ENCODE measurements at places on chromosomes 5 and 9.

DNA sequence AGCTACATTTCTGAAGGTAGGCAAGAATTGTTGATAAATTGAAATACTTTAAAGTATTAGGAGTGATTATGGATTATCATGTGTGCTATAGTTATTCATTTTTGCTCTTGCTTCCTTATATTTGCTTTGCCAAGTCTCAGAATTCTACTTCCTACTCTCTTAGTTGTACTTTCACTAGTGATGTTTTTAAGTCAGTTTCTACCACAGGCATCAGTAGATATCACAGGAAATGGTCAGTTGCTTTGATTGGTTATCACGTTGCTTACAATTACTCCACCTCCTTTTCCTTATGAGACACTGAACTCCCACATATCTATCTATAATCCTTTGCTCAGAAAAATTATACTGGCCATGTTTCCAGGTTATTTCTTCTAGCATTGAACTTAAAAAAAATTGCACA lies 472.8 kb downstream of the DMRTA1 start:
- DNase-seq, result no peak

DNA sequence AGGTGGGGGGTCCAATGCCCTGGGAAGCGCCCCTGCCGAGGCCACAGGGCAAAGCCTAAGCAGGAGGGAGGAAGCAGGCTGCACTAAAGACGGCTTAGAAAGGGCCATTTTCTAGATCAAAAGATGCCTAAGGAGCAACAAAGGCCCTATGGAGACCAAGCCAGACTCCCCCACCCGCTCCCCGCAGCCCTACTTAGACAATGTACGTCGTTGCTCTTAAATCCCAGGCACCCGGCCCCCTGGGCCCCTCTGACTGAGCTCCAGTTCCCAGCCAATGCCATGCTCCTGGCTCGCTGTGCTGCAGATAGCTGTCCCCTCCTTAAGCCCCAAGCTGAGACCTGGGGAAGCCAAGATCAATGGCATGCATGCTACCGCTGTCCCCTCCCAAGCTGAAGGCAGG lies 10.3 kb downstream of the IPPK start:
- DNase-seq, result no peak

- DNase-seq, result no peak
Observed at GRCh38 chr9:92474587-92474986, 7.7 kb downstream of the ASPN start.

- no peak for DNase-seq
Observed at GRCh38 chr9:111423389-111423788, 60.8 kb downstream of the ECPAS start.

GRCh38 chr5:170482511-170482910 lies 21.3 kb upstream of the KCNIP1 start:
- DNase-seq, result no peak

DNA sequence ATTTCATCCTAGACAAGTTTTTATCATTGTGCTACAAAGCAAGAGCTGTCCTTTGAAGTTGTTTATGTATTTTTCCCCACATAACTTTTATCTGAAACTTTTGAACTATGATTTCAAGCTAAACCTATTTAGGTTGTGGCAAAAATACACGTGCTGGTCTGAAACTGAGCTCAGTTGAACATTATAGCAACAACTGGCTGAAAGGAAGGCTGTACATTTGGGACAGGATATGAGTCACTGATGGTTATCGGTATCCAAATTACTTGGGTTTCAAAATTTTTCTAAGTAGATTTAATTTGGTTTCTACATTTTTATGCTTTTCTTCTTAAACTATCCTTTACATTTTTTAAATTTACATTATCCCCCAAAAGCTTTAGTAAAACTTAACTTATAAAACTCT lies 627.3 kb upstream of the NUDT12 start:
- DNase-seq, result peak; percentile 29

GRCh38 chr9:137302118-137302448 lies at the start of gene NRARP:
TSS of gene NRARP (minus strand) at chr9:137302271. CDS start at chr9:137301928, 343 bp downstream.
- DNase-seq, result no peak

DNA sequence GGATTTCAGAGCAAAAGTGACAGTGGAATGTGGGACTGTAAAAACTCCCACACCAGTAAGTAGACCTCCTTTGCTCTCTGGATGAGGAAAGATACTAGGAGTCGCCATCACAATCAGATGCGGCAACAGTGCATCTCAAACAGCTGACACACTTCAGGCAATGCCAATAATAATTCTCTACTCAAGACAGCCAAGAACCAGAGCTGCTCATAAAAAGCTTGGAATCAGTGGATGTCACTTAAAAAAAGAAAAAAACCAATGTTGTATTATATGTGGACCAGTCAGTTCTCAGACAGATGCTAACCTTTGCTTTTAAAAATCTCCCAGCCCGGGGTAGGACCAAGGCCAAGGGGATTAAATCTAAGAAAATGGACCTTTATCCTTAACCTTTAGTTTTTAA lies 185.0 kb downstream of the GNA14 start:
- DNase-seq, result no peak

DNA sequence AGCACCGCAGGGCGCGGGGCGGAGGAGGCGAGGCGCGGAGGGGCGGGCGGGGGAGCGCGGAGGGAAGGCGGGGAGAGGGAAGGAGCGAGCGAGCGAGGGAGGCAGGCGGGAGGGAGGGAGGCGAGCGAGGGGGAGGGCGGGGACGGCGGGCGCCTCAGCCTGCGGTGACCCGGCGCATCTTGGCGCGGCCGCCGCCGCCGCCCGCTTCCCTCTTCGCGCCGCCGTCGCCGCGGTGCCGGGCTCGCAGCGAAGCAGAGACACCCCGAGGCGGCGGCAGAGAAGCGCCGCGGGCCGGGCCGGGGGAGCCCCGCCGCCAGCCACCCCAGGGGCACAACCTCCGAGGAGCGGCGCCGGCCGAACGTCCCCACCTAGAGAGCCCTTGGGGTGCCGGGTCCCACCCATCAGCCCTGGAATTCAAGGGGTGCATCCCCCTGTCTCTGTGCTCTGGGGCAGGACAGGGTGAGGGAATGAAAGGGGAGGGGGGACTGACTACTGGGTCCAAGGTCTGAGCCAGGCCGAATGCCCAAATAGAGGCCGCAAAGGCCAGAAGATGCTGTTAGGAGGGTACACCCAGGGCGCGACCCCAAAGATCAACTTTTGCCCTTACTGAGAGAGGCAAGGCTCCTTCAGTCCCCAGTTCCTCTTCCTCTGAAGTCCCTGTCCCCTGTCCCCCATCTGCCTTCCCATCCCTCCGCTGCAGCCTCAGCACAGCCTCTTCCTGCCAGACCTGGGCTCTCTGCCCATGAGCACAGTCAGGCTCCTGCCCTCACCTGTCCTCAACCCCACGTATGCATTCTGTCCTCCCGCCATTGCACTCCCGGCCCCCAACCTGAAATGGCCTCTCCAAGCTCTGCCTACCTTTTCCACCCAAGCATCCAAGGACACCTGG lies at the start of gene ADAMTS2:
ADAMTS2 (minus strand) TSS at position 29 of the 889 bp plus-strand sequence. CDS start 133 bp downstream, outside the sequence.
- peak; percentile 51 for DNase-seq

DNA sequence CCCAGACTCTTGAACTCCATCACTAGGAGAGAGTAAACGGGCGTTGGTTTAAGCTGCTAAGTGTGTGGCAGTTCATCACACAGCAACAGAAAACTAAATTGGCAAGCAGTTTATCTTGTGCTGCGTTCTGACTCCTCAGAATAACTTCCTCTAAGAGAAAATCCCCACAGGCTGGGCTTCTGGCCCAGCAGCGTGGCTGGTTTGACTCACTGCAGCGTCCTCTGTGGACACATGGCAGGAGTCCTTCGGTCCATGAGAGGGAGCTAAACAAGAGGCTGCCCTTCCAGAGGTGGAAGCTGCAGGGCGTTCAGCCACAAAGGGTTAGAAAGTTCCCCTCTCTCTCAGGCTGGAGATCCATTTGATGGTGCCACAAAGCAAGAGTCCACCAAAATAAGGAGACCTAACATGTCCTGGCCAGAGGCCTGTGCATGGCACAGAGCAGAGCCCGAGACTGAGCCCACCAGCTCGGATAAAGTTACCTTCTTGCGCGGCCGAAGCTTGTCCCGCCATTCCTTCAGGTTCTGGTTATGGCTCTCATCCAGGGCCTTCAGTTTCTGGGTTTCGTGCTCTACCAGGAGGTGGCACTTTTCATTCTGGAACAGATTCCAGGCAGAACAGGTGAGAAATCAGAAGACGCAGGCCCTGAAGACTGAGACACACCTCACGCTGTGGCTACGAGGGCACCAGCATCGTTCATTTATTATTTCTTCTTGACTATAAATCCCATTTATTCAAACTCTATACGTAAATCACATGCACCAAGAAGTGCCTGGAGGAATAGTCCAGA lies 46.2 kb upstream of the FBXW11 start:
- DNase-seq, result peak; percentile 85

DNA sequence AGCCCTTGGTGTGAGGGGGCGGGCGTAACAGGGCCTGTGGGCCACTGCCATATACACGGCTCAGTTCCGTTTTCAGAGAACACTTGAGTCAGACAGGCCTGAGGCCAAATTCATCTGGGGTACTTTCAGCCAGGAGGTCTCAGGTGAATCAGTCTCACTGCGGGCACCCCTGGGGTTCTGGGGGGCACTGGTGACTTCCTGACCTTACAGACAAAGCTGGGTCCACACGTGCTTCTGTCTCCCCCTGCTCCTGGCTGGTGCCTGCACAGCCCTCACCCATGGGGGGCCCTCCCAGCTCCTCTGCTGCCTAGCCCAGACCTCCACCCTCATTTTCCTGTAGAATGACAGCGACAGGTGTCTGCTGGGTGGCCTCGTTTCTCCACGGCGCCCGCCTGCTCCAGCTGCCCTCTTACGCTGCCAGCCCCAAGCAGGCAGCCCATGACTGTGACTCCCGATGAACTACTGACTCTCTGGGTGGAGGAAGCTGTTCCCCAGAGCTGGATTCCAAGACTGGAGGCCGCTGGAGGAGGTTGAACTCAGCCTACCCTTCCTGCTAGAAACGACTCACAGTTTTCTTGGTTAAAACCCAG lies 374.1 kb upstream of the IRX4 start:
- no peak for DNase-seq

DNA sequence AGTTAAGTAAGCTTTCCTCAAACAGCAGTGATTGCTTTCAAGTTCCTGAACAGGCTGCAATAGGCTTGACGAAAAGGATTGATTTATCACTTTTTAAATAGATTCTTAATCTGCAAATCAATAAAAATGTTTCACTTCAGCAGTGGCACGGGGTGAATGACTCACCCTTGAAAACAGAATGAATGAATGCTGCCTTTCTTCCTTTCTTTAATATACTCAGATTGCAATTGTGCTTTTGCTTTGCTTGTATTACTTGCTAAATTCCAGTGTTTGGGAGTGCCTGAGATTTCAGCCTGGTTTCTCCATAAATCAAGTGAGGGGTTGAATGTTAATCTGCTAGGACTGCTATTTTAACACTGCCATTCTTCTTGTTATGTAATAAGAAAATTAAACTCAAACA lies 1293.8 kb downstream of the PTPRD start:
- DNase-seq, result no peak

DNA sequence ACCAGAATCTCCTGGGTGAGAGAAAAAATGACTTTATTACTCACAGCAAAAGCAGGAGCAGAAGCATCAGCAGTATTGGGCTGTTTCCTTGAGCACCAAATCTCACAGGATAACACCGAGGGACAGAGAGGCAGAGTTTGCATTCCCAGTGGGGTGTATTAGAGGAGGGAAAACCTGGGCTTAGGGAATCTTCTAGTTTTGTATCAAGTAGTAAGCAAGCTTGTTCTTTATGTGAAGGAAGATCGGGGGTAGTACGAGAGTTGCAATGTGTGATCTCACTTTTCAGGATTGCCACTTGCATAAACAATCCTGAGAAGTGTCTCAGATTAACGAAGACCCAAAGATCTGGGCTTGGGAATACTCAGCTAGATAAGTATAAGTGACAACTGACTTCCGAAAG lies 1163.0 kb downstream of the TAF11L14 start:
- no peak for DNase-seq

DNA sequence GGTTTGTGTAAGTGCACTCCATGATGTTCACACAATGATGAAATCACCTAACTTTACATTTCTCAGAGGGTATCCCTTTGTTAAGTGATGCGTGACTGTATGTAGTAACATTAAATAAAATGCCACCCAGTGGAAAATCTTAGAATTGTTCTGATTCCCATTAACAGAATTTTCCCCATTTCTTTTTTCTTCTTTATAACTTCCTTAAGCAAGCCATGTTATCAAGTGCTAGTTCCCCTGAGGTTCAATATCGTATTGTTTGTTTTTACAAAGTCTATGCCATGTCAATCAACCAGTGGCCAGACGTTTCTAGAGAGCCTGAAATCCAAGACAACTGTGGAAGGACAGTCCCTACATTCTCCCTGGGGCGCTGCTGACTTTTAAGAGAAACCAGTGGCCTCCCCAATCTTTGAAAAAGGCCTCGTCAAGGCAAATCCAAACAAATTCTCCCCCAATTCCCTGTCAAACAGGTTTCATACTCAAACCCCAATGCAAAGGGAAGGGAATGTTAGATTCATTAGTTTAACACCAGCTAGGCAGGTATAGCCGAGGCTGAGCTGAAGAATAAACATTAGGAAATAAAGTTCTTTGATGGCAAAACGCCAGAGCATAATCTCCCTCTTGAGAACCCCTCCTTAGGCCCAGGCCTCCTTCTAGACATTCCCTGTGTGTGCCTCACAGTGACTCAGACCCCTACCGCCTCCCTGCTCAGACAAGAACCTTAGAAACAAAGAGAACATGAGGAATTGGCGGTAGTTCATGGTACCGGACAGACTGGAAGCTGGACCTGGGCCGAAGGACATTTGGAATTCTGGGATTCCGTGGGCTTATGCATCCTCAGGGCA lies 198.7 kb downstream of the GNA14 start:
- no peak for DNase-seq

- DNase-seq, result no peak
Observed at GRCh38 chr9:109095321-109095720, 24.4 kb downstream of the TMEM245 start.

GRCh38 chr5:126921241-126922091 lies 108.9 kb downstream of the MARCHF3 start:
- no peak for DNase-seq

DNA sequence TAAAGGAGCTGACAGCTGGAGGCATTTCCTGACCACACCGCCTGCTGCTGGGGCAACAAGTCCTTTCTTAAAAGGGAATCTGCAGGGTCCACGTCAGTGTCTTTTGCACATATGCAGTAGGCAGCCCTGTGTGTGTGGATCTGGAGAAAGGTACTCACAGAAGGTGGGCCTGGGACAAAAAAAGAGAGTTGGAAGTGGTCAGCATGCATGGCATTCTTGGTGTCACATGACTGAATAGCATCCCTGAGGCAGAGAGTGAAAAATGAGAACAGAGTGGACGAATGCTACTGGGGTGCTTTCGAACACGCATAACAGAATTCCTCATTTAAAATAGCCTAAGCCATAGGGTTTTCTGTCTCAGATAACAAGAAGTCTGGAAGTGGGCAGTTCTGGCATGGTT lies 47.0 kb downstream of the DNAJC21 start:
- DNase-seq, result no peak

DNA sequence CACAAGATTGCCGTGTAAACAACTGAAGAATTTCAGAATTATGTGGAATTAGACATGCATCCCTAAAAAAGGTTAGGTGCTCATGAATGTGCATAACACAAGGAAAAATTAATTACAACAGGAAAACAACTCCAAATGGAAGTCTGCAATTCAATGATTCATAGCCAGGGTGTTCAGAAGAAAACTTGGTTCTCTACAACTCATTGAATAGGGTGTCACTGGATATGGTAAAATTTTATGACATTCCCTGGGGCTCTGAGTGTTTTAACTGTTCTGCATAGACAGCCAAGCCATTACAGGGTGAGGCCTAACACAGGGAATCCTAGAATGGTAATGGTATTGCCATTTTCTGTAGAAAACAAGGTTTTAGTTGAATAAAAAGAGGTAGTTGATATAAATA lies 24.4 kb upstream of the ZSWIM6 start:
- no peak for DNase-seq

Measured in stromal cell of bone marrow (primary cell).